ENCODE measurements at places on chromosomes 5 and 9.
A peak's percentile ranks its signal among the peaks of the same experiment; 100 is the strongest.

- no peak for DNase-seq
Observed at GRCh38 chr9:13841746-13842462, 472.0 kb downstream of the NFIB start.

- DNase-seq, result no peak
Observed at GRCh38 chr9:93205045-93205768, 21.3 kb downstream of the WNK2 start.

DNA sequence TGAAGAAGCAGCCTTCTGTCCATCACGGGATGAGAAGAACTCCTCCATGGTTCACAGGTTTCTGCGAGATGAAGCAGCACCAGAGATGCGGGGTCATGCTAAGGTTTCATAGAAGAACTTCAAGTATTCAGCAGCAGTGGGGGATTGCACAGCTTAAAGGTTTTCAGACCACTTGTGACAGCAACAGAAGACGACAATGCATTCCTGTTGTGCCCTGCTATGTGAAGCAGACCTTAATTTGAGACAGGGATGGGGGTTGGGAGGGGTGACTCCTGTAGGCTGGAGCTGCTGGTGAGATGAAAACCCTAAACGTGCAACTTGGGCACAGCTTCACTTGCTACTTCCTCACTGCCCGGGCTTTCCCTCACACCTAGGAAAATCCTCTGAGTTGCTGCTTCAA lies 256.0 kb downstream of the SLIT3 start:
- no peak for DNase-seq

DNA sequence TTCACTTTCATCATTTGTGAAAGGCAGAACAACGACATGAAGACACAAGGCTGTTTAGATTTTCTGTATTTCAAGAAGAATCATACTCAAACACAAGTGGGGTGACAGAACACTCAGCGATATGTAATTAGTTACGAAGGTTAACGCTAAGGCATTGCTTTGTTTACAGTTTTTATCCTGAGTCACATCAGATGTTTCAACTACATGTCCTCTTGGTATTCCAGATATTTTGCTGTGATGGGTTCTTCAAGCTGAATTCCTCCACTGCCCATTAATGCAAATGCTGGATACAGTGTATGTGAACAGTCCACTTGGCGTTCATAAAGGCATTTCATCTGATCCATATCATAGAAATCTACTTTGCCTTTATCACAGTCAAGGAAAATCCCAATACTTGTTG lies 43.4 kb downstream of the TRIM36 start:
- no peak for DNase-seq

DNA sequence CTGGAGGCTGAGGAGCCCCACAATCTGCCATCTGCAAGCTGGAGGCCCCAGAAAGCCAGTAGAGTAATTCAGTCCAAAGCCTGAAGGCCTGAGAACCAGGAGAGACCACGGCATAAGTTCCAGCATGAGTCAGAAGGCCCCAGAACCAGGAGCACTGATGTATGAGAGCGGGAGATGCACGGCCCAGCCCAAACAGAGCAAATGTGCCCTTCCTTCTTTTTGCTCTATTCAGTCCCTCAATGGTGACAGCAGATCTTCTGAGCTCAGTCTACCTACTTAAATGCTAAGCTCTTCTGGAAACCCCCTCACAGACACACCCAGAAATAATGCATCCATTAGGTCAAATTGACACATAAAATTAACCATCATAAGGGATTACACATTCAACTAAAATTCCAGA lies 277.6 kb downstream of the ATPSCKMT start:
- DNase-seq, result no peak

GRCh38 chr5:138271281-138271680 lies 3.1 kb downstream of the GFRA3 start:
- DNase-seq, result no peak

GRCh38 chr9:35490155-35490909 lies 421 bp downstream of the RUSC2 start:
- DNase-seq, result no peak

GRCh38 chr5:127959152-127959764 lies 124.3 kb upstream of the SLC12A2 start:
- DNase-seq, result peak; percentile 71

DNA sequence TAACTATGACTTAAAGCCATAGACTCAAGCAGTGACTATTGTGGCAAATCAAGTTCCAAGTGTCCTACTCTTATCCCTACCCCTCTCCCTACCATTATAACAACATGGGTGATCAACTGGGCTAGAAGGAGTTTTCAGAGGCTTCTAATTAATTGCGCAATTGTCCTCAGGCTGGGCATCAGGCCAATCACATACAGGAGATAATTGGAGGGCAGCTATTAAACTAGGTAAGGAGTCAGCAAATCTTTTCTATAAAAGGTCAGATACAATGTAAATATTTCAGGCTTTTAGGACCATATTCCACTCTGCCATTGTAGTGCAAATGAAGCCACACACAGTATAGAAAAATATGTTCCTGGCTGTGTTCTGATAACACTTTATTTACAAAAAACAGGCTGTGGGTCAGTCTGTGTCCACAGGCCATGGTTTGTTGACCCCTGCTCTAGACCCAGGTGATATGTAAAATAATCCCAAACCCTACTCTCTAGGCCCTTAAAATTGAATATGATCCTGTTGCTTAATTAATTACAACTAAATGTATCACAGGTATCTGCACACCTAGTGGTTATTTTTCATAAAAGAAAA lies 141.4 kb upstream of the PIK3R1 start:
- no peak for DNase-seq

DNA sequence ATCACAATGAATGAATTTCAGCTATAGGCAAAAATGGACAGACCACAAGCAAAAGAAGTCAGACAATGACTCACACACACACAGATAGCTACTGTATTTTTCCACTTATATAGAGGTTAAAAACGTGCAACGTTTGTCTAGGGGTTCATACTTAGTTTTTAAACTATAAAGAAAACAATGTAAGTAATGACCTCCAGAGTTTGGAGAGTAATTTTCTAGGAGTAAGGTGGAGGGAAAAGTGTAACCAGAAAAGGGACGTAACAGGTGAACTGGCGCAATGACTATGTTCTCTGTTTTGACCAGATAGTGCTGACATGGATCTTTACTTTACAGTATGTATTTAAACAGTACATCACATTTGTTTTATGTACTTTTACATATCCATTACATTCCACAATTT lies 51.1 kb downstream of the FNIP1 start:
- DNase-seq, result no peak

GRCh38 chr9:16312116-16312515 lies 558.4 kb downstream of the BNC2 start:
- no peak for DNase-seq

- DNase-seq, result no peak
Observed at GRCh38 chr5:116530276-116530675, 44.3 kb downstream of the SEMA6A start.

Measured in RCC 7860 (cell line).